ENCODE measurements at places on chromosomes 3 and 15.
A peak's percentile ranks its signal among the peaks of the same experiment; 100 is the strongest.

- no peak for DNase-seq
Measured at GRCh38 chr15:73303636-73304035, 65.1 kb downstream of the HCN4 start.

- DNase-seq = no peak
Measured at GRCh38 chr15:66886686-66887273, 178.6 kb upstream of the SMAD3 start.

DNA sequence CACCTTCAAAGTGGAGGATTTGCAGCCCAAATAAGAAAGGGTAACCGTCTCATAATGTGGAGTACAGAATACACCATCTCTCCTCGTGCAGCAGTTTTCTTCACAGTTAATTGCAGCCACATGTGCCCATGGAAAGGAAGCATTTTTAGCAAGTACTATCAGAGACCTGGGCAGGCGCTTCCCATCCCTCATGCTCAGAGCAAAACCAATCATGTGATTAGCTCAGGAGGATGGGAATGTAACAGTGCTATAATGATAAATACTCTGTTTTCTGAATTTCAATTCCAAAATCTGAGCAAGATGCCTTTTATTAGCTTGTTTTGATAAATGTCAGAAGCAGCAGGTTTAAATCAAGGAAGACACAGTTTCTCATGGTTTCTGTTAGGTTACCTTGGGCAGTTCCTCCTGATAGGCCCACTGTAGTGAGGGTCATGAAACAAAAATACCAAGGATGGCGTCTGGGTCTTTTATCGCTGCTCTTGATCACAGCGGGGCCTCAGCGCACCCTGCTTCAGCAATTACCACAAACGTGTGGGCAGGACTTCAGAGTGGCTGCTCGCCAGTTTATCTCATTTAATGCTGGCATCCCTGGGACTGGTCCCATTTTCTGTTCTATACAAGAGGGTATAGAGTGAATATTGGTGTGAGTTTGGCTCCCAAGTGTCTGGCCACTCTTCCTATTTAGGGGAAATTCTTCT, 92.6 kb upstream of the VGLL4 start:
- DNase-seq = no peak

GRCh38 chr3:72223116-72223515, 438.2 kb upstream of the PROK2 start:
- no peak for DNase-seq

DNA sequence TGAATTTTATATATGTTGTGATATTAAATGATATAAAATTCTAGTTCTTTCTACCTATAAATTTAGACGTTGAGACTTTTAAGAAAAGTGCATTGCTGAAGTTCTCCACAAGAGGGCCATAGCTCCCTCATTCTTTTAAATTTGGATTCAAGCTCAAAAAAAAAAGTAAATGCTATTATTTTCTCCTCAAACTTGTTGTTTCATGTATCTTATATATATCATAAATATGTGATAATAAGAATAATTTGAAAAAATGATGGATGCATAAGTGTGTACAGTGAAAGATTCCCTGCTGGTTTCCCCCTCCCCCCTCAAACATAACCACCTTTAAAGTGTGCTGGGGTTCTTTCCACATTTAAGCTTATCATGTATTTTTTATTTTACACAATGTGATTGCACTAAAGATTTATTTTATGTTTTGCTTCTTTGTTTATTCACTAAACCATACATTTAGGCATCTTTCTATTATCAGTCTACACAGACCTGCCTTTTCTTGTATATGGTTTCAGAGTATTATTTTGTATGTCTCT, 769.4 kb upstream of the GOLIM4 start:
- no peak for DNase-seq

DNA sequence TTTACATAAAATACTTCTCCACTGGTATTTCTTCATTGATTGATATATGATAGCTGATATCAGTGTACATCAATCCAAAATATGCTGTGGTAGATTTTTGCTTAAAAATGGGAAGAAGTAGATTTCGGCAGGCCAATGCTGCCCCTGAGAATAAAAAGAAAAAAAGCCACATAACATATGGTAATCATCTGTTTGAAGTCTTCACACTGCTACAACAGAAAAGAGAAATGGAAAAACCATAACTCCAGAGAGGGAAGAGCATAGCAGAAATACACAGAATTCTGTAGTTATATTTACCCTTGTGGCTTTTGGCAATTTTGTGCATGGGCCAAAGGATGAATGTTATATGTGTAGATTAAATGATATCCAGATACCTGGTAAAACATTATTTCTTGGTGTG, 143.1 kb upstream of the KCNMB2 start:
- DNase-seq = no peak

GRCh38 chr3:40677321-40677720, 152.6 kb downstream of the ZNF621 start:
- DNase-seq = no peak

DNA sequence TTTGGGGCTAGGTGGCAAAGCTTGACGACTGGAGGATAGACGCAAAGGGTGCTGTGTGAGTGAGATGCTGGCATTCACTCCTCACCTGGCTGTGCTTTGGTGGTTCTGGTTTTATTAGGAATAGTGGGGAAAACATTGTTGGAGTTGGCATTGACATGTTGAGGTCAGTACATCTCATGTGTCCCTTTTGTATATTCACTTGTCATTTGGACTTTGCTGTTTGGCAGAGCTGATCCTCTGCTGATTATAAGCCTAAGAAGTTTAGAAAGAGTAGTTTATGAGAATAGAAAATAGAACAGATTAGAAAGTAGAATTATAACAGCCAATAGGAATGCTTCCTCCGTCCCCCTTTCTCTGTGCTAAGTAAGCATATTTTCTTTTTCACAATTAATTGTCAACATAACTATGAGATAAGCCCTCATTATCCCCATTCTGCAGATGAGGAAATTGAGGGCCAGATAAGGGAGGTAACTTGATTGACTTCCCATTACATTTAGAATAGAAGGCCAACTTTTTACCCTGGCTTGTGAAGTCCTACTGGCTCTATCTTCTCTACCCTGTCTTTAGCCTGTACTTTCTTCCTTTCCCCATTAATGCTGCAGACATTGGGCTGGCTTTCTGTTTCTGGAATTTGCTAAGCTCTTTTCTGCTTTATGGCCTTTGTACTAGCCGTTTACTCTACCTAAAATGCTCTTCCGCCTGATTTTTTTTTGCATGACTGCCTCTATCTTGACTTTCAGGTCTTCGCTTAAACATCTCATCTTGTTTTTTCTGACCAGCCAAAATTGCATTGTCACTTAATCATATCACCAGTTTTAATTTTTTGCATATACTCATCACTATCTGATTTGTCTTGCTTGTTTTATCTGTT, 12.8 kb downstream of the ITPR1 start:
- DNase-seq = no peak

DNA sequence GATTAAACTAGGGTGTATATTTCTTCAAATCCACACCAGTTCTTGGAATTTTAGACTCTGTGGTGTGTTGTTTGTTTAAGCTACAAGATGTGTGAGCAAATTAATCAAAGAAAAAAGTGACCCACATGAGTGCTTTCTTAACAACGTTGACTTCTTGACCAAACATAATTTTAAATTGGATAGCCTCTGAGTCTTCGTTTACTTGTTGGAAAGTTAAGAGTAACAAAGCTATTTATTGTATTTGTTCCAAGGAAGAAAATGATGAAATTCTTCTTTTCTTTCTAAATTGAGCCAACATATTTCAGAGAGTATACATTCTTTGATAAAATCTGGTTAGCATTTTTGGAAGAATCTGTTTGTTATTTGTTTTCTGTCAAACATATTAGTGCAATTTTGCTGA, 99.9 kb upstream of the IGSF10 start:
- no peak for DNase-seq

DNA sequence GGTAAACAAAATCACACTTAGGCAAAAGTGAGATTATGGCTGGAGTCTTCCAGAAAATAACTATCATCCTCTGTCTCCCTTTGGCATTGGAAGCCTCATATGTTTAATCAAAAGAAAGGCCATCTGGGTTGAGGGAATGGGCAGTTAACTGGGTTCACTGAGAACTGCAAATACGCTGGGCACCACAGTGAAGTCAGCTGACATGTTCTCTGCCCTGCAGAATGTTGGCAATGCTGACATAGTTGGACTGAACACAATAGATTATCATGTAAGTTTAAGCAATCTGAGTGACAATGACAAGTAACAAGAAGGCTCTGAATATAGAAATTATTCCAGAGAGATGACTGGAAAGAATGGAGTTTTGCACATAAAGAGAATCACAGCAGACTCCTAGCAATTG, 43.8 kb upstream of the SLC25A26 start:
- no peak for DNase-seq

DNA sequence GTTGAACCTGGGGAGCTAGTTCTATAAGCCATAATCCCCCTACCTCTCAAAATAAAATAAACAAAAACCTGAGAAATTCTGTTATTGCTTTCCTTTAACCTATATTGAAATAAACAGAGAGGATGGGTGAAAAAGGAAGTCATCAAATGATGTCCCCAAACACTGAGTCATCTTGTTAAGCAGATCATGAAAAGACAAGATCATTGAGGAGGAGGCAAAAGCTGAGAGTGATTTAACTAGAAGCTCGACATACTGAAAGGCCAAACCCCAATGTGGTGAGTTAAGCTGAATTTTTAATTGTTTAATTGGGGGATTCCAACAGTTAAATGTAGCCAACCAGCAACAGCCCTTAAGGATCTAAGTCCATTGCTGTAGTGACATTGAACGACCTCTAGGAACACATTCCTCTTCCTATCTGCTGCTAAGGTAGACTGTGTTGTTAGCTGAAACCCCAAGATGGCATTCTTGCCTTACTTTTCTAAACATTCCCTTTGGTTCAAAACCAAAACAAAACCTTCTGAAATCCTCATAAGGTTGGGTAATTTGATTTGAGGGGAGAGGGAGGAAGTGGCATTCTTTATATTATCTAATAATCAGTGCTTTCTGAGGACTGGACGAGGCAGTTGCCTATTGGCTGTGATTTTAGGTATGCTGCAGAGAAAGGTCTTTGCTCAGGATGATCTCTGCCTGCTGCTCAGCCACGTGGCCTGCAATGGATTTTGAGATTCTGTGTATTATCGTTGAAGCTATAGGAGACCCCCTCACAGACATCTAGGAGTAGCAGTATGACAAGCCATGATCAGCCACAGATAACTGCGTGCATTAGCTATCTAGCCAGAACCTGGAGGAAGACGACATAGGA, 62.7 kb upstream of the BNIP2 start:
- peak; percentile 69 for DNase-seq

DNA sequence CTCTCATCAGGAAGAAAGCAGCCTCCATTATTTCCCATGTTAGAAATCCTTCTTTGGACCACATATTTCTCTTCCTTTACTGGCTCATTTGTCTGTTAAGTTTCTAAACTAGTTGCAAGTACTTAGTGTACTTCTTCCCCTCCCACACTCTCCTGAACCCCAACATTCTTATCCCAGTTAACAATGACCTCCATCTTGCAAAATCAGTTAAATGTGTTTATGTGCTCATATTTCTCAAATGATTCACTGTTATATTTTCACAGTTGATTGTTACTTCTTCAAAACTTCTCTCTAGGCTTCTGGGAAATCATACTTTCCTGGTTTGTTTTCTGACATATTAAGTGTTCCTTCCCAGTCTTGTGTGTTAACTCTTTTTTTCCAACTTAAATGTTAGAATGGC, 856.9 kb downstream of the EPHA3 start:
- no peak for DNase-seq

GRCh38 chr15:68014219-68014618, 39.9 kb upstream of the PIAS1 start:
- no peak for DNase-seq

- no peak for DNase-seq
Measured at GRCh38 chr3:127173516-127174166, 19.3 kb upstream of the PRR23E start.

GRCh38 chr3:57646723-57647122, 46.2 kb downstream of the DENND6A start:
- peak; percentile 18 for DNase-seq

- DNase-seq = no peak
Measured at GRCh38 chr15:66822576-66822975, 120.5 kb downstream of the SMAD6 start.

- no peak for DNase-seq
Measured at GRCh38 chr3:97658668-97659285, 105.8 kb upstream of the ARL6 start.

DNA sequence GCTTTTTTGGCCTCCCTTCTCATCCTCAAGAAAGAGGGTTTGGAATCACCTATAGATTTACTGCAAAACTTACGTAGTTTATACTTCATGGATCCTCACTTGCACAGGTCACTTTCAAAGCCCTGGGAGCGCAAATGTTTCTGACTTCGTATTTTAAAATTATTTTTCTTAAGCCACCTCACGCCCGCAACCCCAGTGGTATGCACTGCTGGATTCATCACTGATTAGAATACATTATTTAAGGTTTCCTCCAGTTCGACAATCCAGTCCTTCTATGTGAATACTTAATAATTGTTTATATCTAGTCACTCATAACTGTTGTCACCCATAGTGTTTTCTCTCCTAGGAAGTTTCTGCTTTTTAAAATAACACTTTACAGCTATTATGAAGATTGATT, 339.9 kb downstream of the CHL1 start:
- no peak for DNase-seq

DNA sequence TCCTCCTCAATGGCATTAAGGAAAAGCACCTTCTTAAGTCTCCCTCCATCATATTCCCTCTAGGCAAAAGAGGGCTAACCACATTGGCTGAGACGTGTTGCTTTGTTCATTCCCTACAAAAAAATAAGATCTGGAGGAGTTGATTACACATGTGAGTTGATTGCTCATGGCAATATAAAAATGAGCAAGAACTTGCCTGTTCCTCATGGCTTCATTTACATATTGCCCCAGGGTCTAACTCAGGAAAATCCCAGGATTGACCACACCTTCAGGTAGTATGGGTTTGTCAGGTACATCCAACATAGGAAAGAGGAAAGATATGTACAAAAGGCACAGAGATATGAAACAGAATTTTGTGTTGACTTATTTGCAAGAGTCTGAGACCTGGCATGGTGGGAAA, 35.5 kb downstream of the NFKBIZ start:
- DNase-seq = no peak

GRCh38 chr3:1594940-1595339, 502.1 kb downstream of the CNTN6 start:
- DNase-seq = no peak

- no peak for DNase-seq
Measured at GRCh38 chr3:152234657-152235375, 33.9 kb upstream of the MBNL1 start.

GRCh38 chr3:126293370-126294082, 63.7 kb downstream of the KLF15 start:
- no peak for DNase-seq

DNA sequence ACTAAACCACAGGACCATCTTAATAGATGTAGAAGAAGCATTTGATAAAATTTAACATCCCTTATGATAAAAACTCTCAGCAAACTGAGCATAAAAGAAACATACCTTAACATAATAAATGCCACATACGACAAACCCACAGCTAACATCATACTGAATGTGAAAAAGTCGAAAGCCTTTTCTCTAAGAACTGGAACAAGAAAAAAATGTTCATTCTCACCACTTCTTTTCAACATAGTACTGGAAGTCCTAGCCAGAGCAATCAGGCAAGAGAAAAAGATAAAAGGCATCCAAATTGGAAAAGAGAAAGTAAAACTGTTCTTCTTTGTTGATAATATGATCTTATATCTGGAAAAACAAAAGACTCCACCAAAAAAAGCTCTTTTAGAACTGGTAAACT, 134.2 kb downstream of the RPL22L1 start:
- no peak for DNase-seq

GRCh38 chr3:173395073-173395411, 2.5 kb upstream of the NLGN1 start:
- no peak for DNase-seq

GRCh38 chr3:67495751-67496150, 158.7 kb downstream of the SUCLG2 start:
- DNase-seq = no peak
